AG08396 (cell line): ENCODE measurements at places on chromosomes 5 and 9.

DNA sequence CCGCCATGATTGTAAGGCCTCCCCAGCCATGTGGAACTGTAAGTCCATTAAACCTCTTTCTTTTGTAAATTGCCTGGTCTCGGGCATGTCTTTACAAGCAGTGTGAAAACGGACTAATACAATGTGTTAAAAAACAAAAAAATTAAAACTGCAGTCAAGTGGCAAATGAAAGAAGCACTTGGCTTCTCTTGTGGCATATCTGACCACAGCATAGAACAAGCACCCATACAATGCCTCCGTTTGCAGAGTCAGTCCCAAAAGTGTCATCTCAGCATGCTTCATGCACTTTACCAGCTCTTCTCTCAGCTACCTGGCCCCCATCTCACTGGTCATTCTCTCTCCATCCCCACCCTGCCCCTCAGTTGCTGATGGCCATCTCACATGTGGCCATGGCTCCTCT is 51.1 kb upstream of the DAPK1 start:
- no peak for DNase-seq

DNA sequence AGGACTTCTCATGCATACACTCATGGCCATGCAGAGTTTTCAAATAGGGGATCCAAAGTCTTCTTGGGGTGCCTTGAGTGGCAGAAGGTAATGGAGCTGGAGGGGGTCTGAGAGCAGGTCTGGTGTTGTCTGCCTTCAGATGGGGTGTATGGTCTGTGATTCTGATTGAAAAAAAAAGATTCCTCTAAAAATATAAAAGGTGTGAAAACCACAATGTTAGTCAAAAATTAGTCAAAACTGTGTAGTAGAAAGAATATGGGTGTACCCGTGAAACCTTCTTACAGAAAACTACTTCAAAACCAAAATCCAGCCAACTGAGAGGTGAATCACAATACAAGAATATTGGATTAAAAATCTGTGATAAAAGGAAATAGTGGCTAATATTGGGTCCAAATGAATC is 20.1 kb downstream of the DOCK2 start:
- no peak for DNase-seq

- DNase-seq = no peak
Observed at GRCh38 chr5:146193285-146193684, 10.1 kb upstream of the RBM27 start.

DNA sequence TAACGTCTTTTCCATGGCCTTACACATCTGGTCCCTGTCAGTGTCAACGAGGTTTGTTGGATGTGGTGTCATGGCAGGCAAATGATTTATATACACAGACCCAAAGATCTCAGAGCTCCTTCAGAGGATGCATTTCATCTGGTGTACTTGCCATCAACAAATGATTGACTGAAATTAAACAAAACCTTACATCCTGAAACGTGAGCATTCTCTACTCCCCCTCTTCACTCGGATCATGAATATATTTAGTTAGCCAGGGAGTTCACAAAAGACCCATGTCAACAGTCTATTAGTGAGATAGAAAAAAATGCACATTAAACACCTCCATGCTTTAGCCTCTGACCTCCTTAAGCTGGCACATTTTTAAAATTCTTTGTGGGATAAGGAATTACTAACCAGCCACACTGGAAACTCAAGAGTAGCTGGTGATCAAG is 215.6 kb downstream of the EFNA5 start:
- peak; percentile 34 for DNase-seq

DNA sequence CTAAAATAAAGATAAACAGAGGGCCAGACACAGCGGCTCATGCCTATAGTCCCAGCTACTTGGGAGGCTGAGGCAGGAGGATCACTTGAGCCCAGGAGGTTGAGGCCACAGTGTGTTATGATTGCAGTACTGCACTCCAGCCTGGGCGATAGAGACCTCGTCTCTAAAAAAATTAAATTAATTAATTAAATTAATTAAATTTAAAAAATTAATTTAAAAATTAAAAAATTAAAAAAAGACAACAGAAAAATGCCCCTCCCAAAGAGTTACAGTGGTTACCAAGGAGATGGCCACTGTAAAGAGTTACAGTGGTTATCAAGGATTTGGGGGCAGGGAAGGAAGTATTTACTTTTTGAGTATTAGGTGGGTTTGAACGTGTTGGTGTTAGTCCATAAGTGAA is 38.3 kb downstream of the CDC14B start:
- no peak for DNase-seq

- DNase-seq = no peak
Observed at GRCh38 chr9:134922932-134923240, 5.2 kb upstream of the FCN1 start.

GRCh38 chr9:132048201-132048600 is 31.5 kb downstream of the MED27 start:
- no peak for DNase-seq

- DNase-seq = no peak
Observed at GRCh38 chr5:75662061-75662460, 50.8 kb downstream of the ANKDD1B start.

DNA sequence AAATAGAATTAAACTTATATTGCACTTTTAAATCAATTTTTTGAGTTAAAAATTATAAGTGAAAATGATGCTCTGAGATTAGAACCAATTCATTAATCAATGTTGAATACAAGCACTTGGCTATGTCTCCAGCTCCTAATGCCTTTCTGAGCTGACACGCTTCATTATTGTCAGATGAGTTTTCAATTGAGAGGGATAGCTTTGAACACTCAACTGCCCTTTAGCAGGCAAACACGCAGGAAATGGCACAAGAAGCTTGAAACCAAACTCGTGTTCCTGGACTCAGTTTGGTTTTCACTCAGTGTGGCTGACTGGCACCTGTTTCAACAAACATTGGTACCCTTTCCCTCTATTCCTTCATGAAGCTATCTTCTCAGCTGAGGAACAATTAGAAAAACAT is 109.8 kb downstream of the MCTP1 start:
- no peak for DNase-seq

DNA sequence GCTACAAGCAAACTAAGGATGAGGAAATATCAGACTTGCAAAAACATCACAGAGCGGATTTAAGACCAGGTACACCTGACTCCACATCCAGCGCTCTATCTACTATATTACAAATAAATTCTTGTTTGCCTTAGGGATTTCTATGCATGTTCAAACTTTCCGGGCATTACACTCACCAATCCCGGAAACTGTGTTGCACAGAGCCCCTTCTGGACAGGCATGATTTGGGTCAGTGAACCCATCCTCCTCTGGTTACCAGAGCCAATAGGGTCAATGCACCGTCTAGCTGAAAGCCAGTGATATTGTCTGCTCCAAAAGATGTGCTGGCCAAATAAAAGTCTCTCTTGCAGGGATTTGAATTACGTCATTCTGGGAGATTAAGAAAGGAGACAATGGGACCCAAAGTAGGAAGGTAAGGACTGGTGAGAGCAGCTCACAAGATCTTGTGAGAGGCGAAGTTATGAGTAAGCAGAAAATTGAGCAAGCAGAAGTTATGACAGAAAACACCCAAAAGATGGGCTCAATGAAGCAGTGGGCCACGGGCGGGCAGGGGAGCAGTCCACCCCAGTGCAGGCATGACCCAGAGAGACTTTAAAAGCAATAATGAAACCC is 155.8 kb upstream of the RAI14 start:
- no peak for DNase-seq

DNA sequence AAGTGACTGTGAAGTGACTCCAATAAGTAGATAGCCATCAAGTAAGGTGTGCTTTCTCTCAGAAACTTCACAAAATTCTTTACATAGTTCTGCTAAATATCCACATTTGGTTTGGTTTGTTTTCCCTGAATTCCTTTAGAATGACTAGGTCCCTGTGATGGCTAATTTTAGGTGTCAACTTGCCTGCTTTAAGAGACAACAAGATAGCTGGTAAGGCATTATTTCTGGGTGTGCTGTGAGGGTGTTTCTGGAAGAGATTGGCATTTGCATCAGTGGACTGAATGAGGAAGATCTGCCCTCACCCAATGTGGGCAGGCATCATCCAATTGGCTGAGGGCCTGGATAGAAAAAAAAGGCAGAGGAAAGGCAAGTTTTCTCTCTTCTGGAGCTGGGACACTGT is 8.3 kb upstream of the PTBP3 start:
- DNase-seq = peak; percentile 14

DNA sequence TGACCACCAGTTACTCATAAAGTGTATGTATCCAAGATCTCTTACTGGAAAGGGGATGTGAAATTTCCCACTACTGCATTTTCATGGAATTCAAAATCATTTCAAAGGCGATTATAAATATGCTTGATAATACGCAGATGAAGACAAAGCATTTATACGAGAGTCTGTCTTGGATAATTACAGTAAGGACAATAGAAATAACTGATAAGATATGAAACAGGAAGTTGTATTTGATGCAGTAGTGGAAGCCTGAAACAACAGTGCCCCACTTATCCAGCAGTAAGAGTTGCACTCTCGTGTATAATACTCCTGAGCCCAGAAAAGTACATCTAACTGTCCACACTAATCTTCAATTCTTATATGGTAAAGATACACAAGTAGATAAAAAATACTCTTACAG is 188.7 kb upstream of the POU5F2 start:
- no peak for DNase-seq

GRCh38 chr5:72141440-72142355 is 34.4 kb downstream of the MAP1B start:
- DNase-seq = peak; percentile 70

DNA sequence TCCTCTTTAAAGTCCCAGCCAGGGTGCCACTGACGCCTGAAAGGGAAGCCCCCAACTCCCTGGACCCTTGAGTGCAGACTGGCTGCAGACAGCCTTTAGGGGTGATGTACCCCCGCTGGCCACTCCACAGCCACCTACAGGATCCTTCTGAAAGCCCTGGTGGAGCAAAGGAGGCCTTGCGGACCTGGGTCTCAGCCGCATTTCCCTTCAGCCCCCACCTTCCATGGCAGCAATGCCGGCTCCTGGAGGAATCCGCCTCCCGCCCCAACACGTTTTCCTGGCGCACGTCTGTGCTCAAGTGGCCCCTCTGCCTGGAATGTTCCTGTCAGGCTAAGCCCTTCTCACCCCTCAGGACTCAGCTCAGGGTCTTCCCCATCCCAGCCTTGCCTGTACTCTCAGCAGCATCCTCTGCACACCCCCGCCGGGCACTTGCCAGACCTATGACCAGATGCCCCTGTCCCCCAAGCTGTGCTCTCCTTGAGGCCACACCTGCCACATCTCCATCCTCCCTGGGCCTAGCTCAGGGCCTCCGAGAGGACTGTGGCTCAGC is 134.1 kb upstream of the RAPGEF1 start:
- no peak for DNase-seq

DNA sequence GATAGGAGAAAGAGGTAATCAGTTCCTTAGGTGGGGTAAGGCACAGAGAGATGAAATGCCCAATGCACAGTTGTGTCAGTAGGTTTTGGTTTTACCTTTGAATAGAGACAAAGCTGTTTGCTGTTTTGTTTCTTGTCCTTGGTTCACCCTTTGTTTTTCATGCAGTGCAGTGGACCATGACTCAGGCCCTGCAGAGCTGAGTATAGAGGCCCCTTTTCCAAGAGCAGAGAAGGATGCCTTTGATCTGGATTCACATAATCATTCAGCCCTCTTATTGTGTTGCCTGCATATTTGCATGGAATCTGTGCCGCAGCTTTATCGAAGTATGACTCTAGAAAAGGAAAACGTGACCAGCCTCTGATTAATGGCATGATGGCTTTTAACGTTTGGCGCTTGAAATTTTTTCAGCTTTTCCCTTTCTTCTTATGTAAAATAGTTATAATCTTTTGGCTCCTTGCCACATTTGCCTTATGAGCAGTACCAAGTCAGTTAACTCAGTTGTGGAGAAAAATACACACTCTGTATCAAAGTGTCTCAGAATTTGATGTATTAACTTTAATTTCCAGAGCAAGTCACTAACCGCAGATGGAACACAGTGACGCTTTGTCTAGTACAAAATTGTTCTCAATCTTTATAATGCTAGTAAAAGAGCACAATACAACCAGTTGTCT is 197.6 kb downstream of the KDM4C start:
- peak; percentile 63 for DNase-seq

DNA sequence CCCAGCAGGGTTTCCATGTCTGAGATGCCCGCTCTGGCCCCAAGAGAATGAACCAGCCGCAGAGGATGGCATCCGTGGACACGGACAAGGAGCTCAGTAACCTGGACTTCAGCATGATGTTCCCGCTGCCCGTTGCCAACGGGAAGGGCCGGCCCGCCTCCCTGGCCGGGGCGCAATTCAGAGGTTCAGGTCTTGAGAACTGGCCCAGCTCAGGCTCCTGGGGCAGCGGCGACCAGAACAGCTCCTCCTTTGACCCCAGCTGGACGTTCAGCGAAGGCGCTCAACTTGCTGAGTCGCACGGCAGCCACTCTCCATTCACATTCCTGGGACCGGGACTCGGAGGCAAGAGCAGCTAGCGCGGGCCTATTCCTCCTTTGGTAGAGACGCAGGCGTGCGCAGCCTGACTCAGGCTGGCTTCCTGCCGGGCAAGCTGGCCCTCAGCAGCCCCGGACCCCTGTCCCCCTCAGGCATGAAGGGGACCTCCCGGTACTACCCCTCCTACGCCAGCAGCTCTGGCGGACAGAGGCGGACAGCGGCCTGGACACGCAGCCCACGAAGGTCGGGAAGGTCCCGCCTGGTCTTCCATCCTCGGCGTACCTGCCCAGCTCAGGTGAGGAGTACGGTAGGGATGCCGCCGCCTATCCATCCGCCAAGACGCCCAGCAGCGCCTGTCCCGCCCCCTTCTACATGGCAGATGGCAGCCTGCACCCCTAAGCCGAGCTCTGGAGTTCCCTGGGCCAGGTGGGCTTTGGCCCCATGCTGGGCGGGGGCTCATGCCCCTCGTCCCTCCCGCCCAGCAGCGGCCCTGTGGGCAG is 74.4 kb downstream of the INSL6 start:
- no peak for DNase-seq

DNA sequence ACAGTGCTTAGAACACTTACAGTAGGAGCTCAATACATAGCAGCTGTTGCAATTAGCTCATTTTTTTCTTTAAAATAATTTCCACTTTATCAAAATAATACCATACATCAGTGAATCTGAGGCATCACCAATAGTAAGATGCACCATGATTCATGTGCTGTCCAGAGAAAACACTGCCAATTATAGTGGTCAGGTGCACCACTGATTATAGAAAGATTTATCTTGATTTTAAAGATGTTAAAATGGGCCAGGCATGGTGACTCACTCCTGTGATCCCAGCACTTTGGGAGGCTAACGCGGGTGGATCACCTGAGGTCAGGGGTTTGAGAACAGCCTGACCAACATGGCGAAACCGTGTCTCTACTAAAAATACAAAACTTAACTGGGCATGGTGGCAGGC is 39.4 kb downstream of the NAIF1 start:
- DNase-seq = no peak

DNA sequence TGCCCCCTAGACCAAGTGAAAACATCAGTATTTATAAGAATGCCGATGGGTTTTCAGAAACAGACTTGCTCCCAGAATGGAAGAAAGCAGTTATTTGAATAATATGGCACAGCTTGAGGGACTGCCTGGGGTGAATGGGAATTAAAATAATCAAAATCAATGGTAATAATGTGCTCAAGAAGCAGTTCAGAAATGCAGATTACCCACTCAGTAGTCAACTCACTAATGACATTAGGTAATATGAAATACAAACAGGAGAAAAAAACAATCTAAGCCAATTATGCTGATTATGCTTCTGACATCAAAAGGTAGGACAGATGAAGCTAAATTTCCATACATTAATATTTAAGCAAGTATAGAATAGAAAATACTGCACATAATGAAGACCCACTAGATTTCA is 179.3 kb downstream of the ENC1 start:
- DNase-seq = no peak
